Smooth muscle cell of the pulmonary artery (primary cell): ENCODE measurements at places on chromosomes 11 and 22. TPM values are rescaled to one million over a fixed set of nuclear protein-coding genes. Genes with fewer than 3 reads are reported as not detected.

POTEH gene
- not detected in 2 replicates for total RNA-seq

PDGFB gene
- total RNA-seq: 0.33 and 0.40 TPM in 2 replicates

C11orf21 gene
- 0.07 and 0.20 TPM in 2 replicates for total RNA-seq

SCGB1D2 gene
- total RNA-seq: not detected in 2 replicates

OR5D13 gene
- total RNA-seq: not detected in 2 replicates

INSC gene
- total RNA-seq: 0.17 and 0.46 TPM in 2 replicates

TRABD gene
- 16.8 and 26.7 TPM in 2 replicates for total RNA-seq

HBG2 gene
- not detected in 2 replicates for total RNA-seq

HEPHL1 gene
- total RNA-seq: not detected in 2 replicates

UBASH3B gene
- total RNA-seq: 18.0 and 56.8 TPM in 2 replicates

KLHDC7B gene
- 0.39 and 0.63 TPM in 2 replicates for total RNA-seq

EFCAB6 gene
- total RNA-seq: 1.6 and 2.2 TPM in 2 replicates

PLXNB2 gene
- 226 and 278 TPM in 2 replicates for total RNA-seq

GALNT18 gene
- 8.1 and 9.0 TPM in 2 replicates for total RNA-seq
